Stimulated activated CD8-positive, alpha-beta memory T cell treated with anti-CD3 and anti-CD28 coated beads, Interleukin-15, amount 100 ng/mL, for 48 hours (primary cell): ENCODE measurements at places on chromosomes 16 and 17.

DNA sequence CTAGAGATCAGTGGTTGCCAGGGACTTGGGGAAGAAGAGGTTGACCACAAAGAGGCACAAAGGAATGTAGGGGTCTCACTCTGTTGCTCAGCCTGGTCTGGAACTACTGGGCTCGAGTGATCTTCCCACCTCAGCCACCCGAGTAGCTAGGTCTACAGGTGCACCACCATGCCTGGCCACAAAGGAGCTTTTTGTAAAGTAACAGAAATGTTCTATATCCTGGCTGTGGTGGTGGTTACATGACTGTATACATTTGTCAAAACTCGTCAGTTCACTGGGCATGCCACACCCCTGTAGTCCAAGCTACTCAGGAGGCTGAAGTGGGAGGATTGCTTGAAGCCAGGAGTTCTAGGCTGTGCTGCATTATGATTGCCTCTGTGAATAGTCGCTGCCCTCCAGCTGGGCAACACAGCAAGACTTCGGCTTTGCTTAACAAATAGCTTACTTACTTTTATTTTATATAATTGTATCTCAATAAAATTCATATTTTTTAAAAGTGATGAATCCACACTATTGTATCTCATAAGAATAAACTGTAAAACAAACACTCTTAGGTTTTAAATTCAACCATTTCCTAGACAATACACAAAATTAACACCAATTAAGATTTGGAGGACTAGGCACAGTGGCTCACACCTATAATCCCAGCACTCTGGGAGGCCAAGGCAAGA is 5.0 kb downstream of the SKA2 start:
- DNase-seq = no peak

DNA sequence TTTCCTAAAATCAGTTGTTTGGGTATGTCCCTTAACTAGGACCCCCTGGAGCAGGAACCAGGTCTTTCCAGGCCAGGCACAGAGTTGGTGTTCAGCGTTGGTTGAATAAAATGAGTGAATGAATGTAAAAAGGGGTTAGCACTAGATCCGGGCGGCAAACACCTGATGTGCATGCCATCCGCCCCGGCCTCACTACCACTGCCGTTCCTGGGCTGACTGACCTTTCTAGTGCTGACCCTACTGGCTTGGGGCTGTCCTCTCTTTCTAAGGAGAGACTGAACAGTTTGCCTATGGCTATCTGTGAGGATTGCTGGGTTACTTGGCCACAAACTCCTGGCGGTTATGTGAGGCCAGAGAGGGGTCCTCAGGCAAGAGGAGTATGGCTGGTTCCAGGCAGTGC is 10.1 kb upstream of the PHF12 start:
- no peak for DNase-seq

GRCh38 chr16:60304066-60304465 is 1570.0 kb upstream of the GOT2 start:
- no peak for DNase-seq

DNA sequence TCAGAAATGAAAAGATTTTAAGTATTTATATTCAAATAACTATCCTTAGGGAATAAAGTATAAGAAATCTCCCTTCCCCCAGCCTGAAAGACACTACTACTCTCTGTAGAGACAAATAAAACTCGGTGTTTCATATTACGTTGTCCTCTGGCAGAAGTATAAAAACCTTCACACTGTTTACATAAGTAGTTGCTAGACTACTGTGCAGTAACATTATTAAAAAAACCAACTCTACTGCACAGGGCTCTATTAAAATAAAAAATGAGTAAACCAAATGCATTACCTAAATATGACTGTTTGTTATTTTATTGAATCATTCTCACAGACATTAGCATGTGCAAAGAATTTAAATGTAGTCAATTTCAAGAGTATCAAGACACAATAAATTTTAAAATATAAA is 67.4 kb downstream of the MED13 start:
- DNase-seq = no peak

- no peak for DNase-seq
Measured at GRCh38 chr16:79170555-79171246, 429.8 kb downstream of the MAF start.

- no peak for DNase-seq
Measured at GRCh38 chr17:37726248-37726647, 18.6 kb downstream of the HNF1B start.

- DNase-seq = no peak
Measured at GRCh38 chr17:36641877-36642845, 40.8 kb downstream of the MRM1 start.

- DNase-seq = no peak
Measured at GRCh38 chr16:50474138-50474537, 74.1 kb upstream of the NKD1 start.

DNA sequence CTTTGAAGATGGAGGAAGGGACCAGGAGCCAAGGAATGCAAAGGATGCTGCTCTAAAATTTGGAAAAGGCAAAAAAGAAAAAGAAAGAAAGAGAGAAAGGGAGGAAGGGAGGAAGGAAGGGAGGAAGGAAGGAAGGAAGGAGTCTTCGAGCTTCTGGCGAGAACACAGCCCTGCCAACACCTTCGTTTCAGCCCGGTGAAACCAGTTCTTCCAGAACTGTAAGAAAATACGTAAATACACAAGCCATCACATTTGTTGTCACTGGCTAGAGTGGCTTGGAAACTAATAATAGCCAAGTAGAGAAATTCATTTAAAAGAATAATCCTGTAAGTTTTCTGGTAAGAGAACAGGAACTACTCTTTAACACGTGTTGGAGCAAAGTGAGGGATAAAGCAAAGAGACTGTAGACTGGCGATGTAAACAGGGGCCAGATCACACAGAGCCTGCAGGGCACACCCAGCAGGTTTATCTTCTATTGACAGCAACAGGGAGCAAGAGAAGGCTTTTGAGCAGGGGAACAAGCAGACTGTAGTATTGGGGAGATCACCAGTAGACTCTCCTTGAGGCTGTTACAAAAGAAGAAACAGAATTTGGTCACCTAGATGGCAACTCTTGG is 188.7 kb upstream of the MPHOSPH6 start:
- no peak for DNase-seq

DNA sequence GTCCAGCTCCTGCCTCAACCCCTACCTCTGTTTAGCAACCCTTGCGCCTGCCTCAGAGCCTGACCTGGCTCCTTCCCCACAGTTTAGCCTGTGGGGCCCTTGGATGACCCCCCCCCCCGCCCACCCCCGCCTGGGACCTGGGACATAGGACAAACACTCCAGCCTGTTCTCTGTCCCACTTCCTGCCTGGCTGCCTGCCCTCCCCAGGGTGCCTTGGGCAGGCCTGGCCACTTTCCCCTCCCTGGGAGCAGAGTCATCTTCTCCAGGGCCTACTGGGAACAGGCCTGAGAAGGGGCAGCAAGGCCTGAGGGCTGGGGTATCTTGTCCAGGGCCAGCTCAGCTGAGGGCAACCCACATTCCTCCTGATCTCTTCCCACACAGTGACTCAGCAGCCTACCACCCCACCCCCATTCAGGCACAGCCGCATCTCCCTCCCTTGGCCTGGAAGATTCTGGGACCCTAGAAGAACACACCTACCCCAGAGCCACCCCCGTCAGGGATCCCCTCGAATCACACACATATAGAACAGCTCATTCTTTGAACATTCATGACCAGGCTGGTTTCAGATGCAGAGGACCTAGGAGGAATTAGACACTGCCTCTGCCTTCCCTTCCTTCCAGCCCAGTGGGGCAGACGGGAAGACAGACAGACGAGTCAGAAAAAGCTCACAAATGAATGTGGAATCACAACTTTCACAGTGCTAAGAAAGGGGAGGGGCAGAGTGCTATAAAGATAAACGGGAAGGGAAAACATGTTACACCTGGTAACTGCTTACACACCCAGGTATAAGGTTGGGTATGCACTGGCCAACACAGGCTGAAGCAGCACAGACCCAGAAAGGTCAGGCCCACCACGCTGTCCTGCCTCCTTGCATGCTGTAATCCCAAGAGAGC is 6.0 kb downstream of the FHOD1 start:
- DNase-seq = no peak
